Activated T-helper 1 cell treated with anti-CD3 and anti-CD28 coated beads, Interleukin-12 subunit alpha, Interleukin-12 subunit beta, Interleukin-2, Interleukin-4 antibody, amounts not matched to agents 30 ng/mL and 10 ng/mL and 1 ng/mL, durations not matched to agents 14 hours and 24 hours and 36 hours (primary cell): ENCODE measurements at places on chromosomes 6 and 20. TPM values are rescaled to one million over a fixed set of nuclear protein-coding genes. Genes with fewer than 3 reads are reported as not detected.

DNA sequence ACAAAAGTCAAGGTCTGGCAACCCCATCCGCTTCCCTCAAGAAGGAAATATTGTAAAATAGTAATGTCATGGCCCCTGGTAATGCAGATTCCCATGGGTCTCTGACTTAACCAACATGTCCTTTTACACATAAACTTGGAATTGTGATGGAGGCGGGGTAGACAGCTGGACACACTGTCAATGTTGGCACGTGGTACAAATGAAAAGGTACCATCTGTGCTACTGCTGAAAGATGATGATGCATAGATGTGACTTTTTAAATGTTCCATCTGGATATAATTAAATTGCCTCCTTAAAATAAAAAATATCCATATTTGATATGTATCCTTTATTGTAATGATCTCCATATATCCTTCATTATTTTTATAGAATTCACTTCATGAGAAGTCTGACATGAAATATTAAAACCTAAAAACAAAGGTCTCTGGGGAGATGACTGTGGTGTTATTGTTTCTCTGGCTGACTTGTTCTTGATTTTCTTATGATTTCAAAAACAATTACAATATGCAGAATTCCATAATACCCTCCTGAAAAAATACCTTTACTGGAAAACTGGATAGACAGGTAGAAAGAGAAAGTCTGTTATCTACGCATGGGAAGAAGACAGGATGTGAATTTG, 104.5 kb downstream of the MKKS start:
- no peaks in the 10 kb centered on the region for H3K36me3 ChIP-seq
- no peak for DNase-seq
- no peak overlapping the region for H3K4me3 ChIP-seq

GRCh38 chr6:131161987-131162386, 26.7 kb downstream of the AKAP7 start:
- H3K4me3 ChIP-seq: no peak overlapping the region
- DNase-seq: no peak
- H3K27me3 ChIP-seq: no peaks in the 10 kb centered on the region
- no peaks in the 10 kb centered on the region for H3K4me1 ChIP-seq

DNA sequence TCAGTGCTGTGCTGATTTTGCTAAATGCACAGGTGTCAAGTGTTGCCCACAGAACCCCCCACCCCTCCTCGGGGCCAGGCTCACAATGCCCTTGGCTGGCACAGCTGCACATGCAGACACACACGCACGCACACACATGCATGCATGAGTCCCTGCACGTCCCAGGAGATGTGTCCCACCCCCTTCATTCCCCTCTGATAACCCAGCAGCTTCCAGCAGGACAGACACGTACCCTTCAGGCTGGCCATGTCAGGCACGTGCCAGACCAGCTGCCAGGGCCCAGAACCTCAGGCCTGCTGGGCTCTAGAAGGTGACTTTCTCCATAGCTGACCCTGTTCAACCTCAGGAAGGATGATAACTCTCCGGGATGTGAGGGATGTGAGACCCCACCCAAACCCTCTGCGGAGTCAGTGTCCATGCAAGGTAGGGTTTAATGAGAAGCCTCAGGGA, 44.4 kb downstream of the MRPL14 start:
- peaks cover 5% of the 10 kb centered on the region for H3K27me3 ChIP-seq
- H3K4me3 ChIP-seq: no peak overlapping the region
- no peaks in the 10 kb centered on the region for H3K36me3 ChIP-seq
- no peak for DNase-seq
- peaks cover 12% of the 10 kb centered on the region for H3K4me1 ChIP-seq

The RAD21L1 gene
- total RNA-seq: not detected in 2 replicates

The RCAN2 gene
- 0.44 and 0.59 TPM in 2 replicates for total RNA-seq

The AKIRIN2 gene
- total RNA-seq: 40.1 and 42.0 TPM in 2 replicates

The FAM209B gene
- total RNA-seq: 1.2 and 1.4 TPM in 2 replicates

The TMEM74B gene
- 0.36 and 0.61 TPM in 2 replicates for total RNA-seq

The E2F1 gene
- 77.5 and 80.6 TPM in 2 replicates for total RNA-seq

The TRPC4AP gene
- 53.9 and 54.0 TPM in 2 replicates for total RNA-seq

The CTCFL gene
- total RNA-seq: not detected in 2 replicates

The PHACTR2 gene
- 63.5 and 64.5 TPM in 2 replicates for total RNA-seq
